ENCODE measurements at places on chromosomes 12 and 14. TPM values are rescaled to one million over a fixed set of nuclear protein-coding genes. Genes with fewer than 3 reads are reported as not detected.

- DNase-seq = no peak
Measured at GRCh38 chr14:68510201-68511128, 282.4 kb downstream of the ZFP36L1 start.

DNA sequence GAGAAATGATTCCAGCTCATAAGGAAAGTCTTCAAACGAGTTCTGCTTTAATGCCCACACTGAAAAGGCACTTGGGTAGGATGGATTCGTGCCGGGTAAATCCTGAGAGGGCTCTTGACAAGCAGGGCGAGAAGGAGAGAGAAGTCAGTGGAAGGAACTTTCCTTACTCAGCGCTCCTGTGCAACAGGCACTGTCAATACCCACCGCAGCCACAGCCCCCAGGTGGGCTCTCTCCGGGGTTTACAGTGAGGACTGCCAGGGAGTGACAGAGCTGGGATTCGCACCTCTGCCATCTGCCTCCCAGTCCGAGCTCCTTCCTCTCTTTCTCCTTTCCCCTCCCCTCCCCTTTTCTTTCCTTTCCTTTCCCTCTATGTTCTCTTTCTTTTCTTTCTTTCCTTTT is 118.7 kb downstream of the BEGAIN start:
- DNase-seq = peak; percentile 75

GRCh38 chr14:34957771-34958286 is 25.0 kb upstream of the SRP54 start:
- DNase-seq = no peak

DNA sequence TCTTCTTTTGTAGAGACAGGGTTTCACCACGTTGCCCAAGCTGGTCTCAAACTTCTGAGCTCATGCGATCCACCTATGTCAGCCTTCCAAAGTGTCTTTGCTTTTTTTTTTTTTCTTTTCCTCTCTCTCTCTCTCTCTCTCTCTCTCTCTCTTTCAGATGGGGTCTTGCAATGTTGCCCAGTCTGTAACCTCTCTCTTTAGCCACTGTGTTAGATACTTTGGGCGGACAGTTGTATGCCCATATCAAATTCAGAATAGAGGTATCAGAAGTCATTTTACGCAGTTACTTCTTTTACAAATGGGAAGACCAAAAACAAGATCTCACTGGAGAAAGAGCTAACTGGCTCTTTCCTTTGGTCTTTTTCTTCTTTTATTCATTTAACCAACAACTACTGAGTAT is 6.7 kb downstream of the HEBP1 start:
- DNase-seq = no peak

The PMCH gene
- total RNA-seq = not detected

GRCh38 chr14:71488703-71489191 is 443.5 kb upstream of the RGS6 start:
- no peak for DNase-seq
